ENCODE measurements at places on chromosomes 6 and 20.

GRCh38 chr6:67885081-67886033, 749.7 kb upstream of the ADGRB3 start:
- DNase-seq = no peak

GRCh38 chr20:44142413-44142812, 44.6 kb downstream of the JPH2 start:
- no peak for DNase-seq

GRCh38 chr20:61263084-61263695, 11.1 kb downstream of the CDH4 start:
- DNase-seq = peak; percentile 3

DNA sequence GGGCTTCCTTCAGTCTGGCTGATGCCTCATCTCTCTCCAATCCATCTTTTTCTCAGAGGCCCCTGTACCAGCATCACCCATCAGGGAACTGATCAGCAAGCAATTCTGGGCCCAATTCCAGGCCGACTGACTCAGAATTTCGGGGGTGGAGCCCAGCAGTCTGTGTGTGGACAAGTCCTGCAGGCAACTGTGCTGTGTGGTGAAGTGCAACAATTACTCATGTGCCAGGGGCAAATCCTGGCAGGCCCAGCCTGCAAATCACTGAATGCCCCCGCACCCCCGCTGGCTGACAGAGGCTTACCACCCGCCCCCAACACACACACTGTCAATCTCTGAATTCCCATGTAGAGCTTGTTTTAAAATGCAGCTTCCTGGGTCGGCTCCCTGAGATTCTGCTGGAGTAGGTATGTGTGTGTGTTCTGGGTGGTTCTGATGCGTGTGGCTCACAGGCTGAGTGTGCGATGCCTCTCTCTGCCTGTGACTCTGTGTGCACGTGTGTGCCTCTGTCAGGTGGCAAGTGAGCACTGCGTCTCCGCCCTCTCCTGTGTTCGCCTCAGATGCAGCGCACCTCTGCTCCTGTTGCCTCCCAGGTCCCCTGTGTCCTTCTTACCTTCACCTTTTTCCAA, 45.4 kb downstream of the SSR1 start:
- no peak for DNase-seq

DNA sequence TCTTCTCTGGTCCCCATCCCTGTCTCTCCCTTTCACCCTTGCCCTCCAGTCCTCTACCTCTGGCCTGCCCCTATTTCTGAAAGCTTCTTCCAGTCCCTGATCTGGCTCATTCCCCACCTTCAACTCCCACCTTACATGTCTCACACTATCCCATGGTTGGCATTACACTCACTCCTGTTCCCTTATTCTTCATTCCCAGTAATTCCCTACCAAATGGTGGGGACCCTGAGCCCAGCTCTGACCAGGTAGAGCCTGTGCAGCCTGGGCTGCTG, 6.4 kb downstream of the TP53INP2 start:
- no peak for DNase-seq
